ENCODE measurements at places on chromosomes 2 and 18.

GRCh38 chr18:32624182-32624723 lies 148.6 kb downstream of the KLHL14 start:
- no peak for DNase-seq

- no peak for DNase-seq
Observed at GRCh38 chr18:21184396-21184996, 57.5 kb upstream of the GREB1L start.

DNA sequence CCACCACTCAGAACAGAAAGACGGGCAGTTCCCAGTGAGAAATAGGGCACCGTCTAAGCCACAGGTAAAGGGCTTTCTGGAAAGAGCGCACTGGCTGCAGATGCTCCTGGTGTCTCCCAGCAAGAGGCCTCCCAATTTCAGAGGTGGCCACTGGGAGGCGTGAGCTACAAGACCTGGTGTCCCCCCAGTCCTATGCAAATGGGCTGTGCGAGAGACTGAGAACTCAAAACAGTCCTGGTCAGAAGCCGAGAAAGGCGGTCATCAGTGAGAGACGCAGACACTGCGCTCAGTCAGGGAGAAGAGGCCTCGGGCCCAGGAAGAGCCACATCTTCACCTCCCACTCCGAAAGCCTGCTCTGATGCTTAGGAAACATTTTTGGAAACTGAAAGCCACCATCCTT lies 179.5 kb downstream of the EIPR1 start:
- no peak for DNase-seq

DNA sequence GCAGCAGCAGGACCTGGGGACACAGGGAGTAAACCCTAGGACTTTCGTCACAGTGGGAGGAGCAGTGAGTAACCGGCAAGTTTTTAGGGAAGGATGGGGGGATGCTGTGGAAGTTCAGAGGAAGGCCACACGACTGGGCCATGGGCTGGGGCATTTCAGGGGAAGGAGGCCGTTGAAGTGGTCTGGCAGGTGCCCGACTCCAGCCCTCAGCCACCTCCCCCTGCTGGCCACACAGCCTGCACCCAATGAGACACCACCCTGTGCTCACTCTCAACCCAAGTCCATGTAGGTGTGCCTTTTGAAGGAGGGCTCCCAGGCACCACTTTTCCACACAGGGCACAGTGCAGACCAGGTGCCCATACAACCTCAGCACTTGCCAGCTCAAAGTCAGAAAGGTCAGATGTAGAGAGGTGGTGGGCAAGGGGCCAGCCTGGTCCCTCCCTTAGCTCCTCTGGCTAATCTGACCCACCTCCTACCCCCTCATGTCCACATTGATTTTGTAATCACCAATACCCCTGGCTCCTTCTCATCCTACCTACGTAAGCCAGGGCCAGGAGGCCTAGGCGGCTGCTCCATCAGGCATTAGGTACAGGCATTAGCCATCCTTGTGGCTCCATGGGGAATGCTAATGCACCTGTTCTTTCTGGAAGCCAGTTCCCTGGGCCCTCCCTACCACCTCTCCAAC lies 211.2 kb downstream of the SMAD2 start:
- no peak for DNase-seq

- peak; percentile 85 for DNase-seq
Observed at GRCh38 chr2:159201360-159202063, 85.0 kb downstream of the WDSUB1 start.

DNA sequence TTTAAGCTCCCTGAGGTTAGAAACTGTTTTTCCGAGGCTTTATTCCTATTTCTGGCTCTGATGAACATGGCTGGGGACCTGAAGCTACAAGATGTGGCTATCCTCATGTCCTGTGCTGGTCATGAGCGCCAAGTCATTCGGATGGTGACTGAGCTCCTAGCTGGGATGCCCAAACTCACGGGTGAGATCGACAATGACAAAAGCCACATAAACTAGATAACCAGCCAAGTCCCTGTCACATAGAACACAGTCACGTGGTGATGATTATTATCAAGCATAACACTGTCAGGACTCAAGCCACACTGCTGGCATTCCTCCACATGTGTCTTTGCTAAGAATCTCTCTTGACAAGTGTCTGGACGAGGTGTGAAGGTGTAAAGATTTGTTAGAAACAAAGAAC lies 274.9 kb downstream of the CLIP4 start:
- no peak for DNase-seq

Measured in GM13976 (cell line).